ENCODE measurements at places on chromosomes 1 and 21.

DNA sequence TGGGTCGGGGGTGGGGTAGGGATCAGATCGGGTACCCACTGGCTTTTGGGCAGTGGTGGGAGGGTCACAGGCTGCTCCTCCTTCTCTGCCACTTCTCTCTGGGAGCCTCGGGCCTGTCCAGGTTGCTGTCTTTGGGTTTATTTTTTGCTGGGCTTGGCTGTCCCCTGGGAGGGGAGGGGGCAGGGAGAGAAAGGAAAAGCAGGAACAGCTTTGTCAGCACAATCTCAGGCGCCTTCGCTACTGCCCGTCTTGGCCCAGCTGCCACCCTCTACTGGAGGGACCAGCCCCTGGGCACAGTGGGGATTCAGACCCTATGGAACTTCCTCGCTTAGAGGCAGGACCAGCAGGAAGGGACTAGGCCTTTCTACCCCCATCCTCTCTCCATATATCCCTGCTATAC lies 8.4 kb downstream of the KCNQ4 start:
- no peak for DNase-seq

- no peak for DNase-seq
Observed at GRCh38 chr1:12121212-12122003, 45.4 kb upstream of the TNFRSF1B start.

DNA sequence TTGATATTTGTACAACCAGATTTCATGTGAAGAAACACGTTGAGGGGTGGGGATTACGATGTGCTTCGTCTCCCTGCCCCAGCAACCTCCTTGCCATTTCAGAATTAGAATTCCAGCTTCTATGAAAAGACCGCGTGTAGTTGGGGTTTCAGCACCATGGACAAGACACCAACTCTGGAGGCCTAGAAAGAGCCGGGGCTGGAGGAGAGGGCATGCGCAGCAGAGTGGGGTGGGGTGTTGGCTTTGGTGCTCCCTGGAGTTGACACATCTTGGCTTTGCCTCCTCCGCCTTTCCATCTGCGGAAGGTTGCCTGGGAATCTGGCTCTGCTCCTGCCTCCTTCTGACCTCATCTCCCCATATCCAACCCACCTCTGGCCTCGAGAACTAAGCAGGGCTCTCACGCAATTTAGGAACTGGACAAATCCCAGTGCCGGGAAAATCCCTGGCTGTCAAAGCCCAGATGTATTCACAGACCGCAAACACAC lies 11.8 kb downstream of the HTR6 start:
- DNase-seq: no peak

- DNase-seq: no peak
Observed at GRCh38 chr1:226425431-226426031, 17.6 kb upstream of the PARP1 start.

GRCh38 chr1:117067533-117068370 lies 7.6 kb downstream of the TTF2 start:
- no peak for DNase-seq

DNA sequence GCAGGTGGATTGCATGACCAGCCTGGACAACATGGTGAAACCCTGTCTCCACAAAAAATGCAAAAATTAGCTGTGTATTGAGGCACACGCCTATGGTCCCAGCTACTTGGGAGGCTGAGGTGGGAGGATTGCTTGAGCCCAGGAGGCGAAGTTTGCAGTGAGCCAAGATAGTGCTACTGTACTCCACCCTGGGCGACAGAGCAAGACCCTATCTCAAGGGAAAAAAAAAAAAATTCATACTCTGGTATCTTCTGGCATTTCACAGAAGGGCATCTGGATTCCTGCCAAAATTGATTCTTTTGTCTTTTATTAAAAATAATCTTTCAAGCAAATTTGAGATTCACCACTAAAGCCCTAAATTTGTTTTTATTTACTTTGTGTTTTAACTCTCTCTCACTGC lies 19.2 kb downstream of the CLIC4 start:
- DNase-seq: no peak

Measured in activated CD4-positive, alpha-beta T cell treated with anti-CD3 and anti-CD28 coated beads for 1 hour (primary cell).